ENCODE measurements at places on chromosomes 12 and 14. TPM values are rescaled to one million over a fixed set of nuclear protein-coding genes. Genes with fewer than 3 reads are reported as not detected.

The HHIPL1 gene
- total RNA-seq = 2.5 TPM

The FOXN4 gene
- 0.12 TPM for total RNA-seq

The OVCH1 gene
- total RNA-seq = not detected

The GSC gene
- 11.0 TPM for total RNA-seq

GRCh38 chr12:125329239-125330102 is 264.2 kb downstream of the AACS start:
- peak; percentile 29 for DNase-seq

GRCh38 chr14:104972301-104973134 is 5.7 kb downstream of the AHNAK2 start:
- peak; percentile 90 for DNase-seq

GRCh38 chr12:62749586-62749985 is 185.4 kb downstream of the PPM1H start:
- DNase-seq = no peak

GRCh38 chr12:4603421-4603820 is 41.4 kb downstream of the DYRK4 start:
- no peak for DNase-seq

DNA sequence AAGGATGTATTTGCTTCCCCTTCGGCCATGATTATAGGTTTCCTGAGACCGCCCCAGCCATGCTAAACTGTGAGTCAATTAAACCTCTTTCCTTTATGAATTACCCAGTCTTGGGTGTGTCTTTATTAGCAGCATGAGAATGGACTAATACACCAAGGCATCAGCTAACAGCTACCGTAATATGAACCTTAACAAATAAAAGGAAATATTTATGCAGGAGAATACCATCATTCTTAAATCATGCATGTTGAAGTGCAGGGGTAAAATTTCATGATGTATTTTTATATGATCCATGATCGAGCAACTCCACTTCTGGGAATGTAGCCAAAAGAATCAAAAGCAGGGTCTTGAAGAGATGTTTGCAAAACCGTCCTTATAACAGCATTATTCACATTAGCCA is 379.0 kb downstream of the NPAS3 start:
- no peak for DNase-seq

Measured in Daoy (cell line).